Activated T-helper 1 cell treated with Interleukin-2 at 50 U/mL for 16 hours (primary cell): ENCODE measurements at places on chromosomes 12 and 14.

GRCh38 chr12:108475396-108475795 is 39.7 kb upstream of the FICD start:
- DNase-seq: no peak

DNA sequence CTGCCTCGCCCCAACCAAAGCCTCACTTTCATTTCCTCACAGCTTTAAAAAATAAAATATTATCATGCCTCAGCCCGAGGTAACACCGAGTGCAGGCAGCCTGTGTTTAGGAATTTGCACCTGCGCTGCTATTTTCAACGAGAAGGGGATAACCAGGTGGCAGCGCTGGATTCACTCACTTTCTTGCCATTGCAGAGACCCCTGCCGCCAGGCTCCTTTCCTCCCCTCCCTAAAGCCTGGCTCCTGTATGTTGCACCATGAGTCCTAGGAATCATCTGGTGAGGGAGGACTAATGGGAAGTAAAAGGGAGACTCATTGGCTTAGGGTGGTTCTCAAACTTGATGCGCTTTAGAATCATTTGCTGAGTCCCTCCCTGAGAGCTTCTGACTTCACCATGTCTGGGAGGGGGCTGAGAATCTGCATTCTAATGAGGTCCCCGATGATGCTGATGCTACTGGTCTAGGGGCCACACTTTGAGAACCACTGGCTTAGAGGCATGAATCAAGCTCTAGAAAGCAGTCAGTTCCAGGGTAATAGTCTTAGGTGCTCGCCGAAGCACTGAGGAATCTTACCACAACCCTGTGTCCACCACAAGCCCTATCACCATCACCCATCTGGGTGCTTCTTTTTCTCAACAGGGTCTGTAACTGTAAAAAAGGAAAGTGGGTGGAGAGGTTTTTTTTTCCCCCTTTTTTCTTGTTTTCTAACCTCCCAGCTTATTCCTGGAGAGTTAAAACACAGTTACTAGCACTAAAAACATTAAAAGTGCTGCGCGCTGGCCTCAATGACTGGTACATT is 83.8 kb downstream of the SLC38A1 start:
- DNase-seq: no peak

GRCh38 chr12:56014205-56014604 is 6.6 kb upstream of the IKZF4 start:
- DNase-seq: no peak

GRCh38 chr12:53223389-53224060 is 8.5 kb downstream of the RARG start:
- no peak for DNase-seq

GRCh38 chr12:10289005-10289754 is 18.5 kb upstream of the KLRD1 start:
- no peak for DNase-seq

DNA sequence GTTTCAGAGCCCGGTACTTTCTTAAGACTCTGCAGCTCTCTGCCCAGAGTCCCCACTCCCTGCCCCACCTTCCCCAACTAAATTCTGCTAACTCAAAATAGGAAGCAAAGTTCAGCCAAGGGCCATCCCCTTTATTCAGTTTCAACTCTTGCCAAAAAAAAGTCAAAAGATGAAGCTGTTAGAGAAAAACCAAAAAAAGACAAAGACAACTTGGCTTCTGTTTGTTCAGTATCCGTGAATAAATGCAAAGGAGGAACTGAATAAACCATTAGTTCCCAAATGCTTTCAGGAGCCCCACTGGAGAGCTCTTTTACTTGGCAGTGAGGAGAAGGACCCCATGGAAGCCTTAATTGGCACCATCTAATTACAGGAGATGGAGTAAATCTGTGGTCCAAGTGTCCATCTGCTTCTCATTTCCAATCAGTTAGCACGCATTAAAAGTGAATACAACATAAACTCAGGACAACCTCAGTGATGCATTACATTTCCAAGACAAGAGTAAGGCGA is 155.4 kb upstream of the GZMB start:
- DNase-seq: no peak

GRCh38 chr14:54632452-54632851 is 65.5 kb downstream of the SAMD4A start:
- no peak for DNase-seq

- DNase-seq: peak; percentile 53
These were observed 36.9 kb downstream of the BCL11B start for GRCh38 chr14:99234961-99235571.

- peak; percentile 76 for DNase-seq
These were observed 6.3 kb downstream of the TNFRSF1A start for GRCh38 chr12:6335451-6336078.

GRCh38 chr12:89225401-89225800 is 126.9 kb downstream of the DUSP6 start:
- DNase-seq: peak; percentile 28

DNA sequence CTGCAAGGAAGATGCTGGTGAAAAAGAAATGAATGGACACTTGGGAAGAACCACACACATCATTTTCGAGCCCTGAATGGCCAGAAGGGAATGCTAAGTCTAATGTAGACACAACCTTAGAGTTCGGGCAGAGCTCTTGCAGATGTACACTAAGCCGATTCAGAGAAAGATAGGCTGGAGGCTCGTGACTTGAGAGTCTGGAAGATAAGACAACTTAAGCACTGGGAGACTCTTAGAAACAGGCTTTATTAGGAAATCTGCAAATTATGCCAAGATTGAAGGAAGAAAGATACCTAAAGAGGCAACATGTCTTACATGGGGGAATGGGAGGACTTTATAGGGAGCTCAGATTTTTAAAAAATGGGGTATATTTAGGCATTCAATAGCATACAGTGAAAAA is 13.5 kb downstream of the TBPL2 start:
- DNase-seq: no peak

DNA sequence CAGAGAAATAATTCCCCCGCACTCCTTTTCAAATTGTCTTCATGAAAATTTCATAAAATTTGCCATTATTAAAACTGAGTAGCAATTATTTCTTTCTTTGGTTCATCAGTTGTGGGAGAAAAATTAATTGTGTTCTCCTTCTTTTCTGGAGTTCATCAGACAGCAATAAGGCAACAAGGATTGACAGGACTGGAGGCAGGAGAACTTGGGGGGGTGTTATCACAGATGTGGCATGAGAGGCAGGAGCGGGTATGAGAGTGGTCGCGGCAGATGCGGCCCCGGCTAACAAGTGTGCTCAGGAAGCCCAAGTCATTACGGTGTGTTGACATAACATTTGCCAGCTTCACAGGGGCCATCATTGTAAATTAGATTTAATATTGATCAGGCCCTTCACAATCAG is 306.6 kb upstream of the TMPO start:
- DNase-seq: no peak

DNA sequence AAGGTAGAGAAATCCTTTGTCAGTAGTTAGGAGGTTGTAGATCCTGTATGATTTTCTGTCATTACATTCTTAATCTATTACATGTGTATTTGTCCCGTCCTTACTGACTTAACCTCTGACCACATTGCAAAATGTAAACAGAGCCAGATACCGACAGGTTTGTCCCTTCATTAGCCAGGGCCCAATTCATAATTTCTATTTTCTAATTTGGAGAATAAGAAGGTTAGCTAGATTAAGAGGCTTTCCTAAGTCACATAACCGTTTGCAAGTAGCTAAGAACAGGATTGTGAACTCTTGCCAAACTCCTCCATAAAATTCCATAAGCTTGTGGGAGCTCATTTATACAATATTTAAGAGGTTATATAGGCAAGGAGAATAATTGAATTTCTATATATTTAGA is 352.6 kb downstream of the RAD51B start:
- DNase-seq: no peak

GRCh38 chr12:18275981-18276380 is 14.7 kb downstream of the PIK3C2G start:
- DNase-seq: no peak

- no peak for DNase-seq
These were observed 88.6 kb downstream of the PRMT8 start for GRCh38 chr12:3579446-3580093.

DNA sequence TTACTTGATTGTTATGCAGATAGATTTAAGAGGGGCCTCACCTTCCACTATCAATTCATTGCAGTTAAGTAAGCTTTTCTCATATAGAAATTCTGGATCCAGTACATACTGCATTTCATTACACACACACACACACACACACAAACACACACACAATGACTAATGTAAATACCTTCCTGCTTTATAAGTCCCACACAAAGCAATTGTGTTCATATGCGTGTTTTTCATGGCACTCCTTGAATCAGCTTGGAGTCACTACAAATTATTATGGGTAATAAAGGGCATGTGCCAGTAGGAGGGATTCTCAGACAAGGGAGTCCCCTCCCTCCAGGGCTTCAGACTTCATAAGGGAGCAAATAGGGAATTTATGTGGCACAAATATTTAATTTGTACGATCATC is 4.5 kb downstream of the MIPOL1 start:
- no peak for DNase-seq

DNA sequence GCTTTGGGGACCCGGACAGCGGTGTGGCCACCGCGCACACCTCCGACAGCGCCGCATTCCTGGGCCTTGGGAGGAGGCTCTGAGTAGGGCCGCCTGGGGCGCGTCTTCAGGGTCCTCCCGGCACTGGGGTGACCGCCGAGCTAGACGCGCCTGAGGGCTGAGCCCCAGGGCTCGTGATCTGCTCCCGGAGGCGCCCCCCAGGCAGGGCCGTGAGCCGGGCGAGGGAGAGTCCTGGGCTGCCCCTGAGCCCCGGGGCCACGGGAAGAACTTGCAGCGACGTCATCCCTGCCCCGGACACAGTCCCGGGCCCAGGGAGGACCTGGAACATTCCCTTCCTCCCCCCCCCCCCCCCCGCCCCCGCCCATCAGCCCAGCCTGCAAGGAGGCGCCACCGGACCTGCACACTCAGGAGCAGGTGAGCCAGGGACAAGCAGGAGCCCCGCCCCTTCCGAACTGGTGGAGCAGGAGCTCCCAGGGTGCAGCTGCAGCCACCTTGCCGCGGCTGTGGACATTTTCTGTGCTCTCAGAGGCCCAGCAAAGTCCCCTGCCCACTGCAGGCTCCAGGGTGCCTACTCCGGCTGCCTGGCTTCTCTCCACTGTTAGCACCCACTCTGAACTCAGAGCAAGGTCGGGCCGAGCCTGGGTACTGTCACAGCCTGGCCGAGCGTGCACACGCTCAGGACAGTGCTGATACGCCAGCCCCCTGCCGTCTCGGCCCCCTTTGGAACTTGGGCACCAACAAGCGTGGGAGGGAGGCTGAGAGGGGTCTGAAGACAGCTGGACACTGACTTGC is 50.7 kb downstream of the A2M start:
- DNase-seq: no peak

GRCh38 chr14:31930493-31931240 is 146.4 kb upstream of the ARHGAP5 start:
- DNase-seq: no peak

- DNase-seq: no peak
These were observed 1.7 kb downstream of the ZBTB42 start for GRCh38 chr14:104802394-104803184.

- DNase-seq: no peak
These were observed 1.4 kb downstream of the FZD10 start for GRCh38 chr12:130163461-130164215.

GRCh38 chr14:78259831-78260230 is 89.7 kb downstream of the NRXN3 start:
- no peak for DNase-seq

- no peak for DNase-seq
These were observed 117.5 kb downstream of the SLC25A21 start for GRCh38 chr14:37054869-37055268.

- DNase-seq: no peak
These were observed 28.1 kb downstream of the MAP1LC3B2 start for GRCh38 chr12:116587270-116587669.

DNA sequence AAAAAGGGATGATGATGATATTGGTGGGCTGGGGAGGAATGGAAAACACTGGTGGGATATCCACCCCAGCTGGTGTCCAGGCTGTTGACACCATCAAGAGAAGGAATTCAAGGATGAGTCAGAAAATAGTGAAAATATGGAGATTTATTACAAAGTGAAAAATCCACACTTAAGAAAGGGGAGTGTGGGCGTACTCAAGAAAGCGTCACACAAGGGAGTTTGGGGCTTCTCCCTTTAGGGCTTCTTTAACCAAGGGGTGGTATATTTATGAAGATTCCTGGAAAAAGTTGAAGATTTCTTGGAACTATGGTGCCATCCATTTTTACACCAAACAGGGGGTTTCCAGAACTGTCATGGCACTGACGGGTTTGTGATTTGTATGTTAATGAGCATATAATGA is 63.1 kb upstream of the ARID2 start:
- no peak for DNase-seq
